ENCODE measurements at places on chromosomes 1 and 21.

DNA sequence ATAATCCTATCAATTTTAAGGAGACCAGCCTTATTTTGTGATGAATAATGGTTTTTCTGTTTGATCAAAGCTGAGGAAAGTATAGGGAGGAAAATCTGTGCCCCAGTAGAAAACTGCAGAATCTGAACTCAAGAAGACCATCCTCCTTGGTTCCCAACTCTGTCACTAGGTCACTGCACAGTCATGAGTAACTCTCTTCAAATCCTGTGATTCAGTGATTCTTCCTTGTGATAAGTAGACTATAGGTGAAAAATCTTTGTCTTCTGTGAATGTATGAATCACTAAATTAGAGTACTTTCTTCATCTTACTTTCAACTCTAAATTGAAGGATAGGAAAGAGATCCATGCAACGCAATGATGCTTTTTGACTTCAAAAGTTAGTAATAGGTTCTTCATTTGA, 13.3 kb upstream of the OR2L5 start:
- DNase-seq: no peak

- no peak for DNase-seq
These were observed 343.4 kb downstream of the HHIPL2 start for GRCh38 chr1:222204475-222204874.

- DNase-seq: no peak
These were observed 142.3 kb downstream of the MIS18A start for GRCh38 chr21:32136546-32136945.

- no peak for DNase-seq
These were observed 135.7 kb downstream of the ZNF281 start for GRCh38 chr1:200274116-200274515.

- DNase-seq: no peak
These were observed 39.2 kb upstream of the POU3F1 start for GRCh38 chr1:38085666-38086330.

DNA sequence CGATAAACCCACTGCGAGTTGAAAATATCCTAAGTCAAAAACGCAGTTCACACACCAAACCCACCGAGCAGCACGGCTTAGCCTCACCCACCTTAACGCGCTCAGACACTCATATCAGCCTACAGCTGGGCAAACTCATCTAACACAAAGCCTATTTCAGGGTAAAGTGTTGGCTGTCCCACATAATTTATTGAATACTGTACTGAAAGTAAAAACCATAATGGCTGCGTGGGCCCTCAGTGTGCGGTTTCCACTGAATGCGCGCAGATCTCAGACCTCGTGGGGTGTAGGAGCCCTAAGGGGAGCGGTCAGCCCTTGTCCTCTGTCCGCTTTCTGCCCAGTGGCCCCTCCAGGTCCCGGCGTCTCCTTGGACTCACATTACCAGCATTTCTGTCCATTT, 157.6 kb upstream of the ARHGEF16 start:
- DNase-seq: no peak

GRCh38 chr21:46082713-46082962, 15.3 kb upstream of the COL6A2 start:
- DNase-seq: no peak

DNA sequence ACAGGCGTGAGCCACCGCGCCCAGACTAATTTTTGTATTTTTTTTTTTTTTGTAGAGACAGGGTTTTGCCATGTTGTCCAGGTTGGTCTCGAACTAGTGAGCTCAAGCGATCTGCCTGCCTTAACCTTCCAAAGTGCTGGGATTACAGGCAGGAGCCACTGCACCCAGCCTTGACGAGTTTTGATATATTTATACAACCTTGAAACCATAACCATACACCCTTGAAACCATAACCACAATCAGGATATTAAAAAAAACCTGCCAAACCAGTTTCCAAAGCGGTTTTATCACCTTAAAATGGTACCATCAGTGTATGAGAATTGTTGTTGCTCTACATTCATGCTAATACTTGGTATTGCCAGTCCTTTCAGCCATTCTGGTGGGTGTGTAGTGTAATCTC, 3.7 kb upstream of the PHACTR4 start:
- no peak for DNase-seq

DNA sequence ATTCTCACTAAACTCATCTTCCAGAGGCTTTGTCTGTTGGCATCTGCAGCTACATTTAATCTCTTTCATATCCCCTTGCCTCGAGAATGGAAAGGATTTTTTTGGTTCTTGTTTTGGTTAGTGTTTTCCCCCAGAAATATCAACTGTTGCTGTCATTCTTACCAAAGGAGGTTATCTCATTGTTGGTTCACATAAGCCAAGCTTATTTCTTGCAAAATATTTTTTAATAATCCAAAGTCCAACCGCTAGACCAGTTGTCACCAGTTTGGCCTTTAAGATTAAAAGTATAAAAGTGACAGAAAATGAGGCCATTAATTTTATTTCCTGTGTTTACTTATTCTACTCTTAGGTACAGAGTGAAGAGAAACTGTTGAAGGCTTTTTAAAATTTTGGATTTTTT, 66.5 kb upstream of the PROX1 start:
- DNase-seq: no peak

DNA sequence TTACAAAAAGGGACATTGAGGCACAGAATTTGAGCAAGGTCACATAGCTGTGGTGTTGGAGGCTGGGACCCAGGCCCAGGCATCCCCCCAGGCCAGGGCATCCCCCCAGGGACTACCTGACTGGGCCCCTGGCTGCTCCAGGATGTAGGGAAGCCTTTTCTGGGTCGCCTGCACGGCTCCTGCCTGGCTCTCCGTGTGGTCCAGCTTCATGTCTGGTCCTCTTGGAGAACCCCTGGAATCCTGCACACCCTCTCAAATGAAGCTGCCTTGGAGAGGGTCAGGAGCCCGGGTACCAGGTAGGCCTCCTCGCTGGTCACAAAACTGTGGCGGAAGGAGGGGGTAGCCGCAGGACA, 919 bp upstream of the CELSR2 start:
- DNase-seq: no peak

- no peak for DNase-seq
These were observed 17.9 kb upstream of the SLC25A34 start for GRCh38 chr1:15718199-15718601.

GRCh38 chr21:44603109-44603875, 2.9 kb downstream of the KRTAP10-7 start:
- no peak for DNase-seq

DNA sequence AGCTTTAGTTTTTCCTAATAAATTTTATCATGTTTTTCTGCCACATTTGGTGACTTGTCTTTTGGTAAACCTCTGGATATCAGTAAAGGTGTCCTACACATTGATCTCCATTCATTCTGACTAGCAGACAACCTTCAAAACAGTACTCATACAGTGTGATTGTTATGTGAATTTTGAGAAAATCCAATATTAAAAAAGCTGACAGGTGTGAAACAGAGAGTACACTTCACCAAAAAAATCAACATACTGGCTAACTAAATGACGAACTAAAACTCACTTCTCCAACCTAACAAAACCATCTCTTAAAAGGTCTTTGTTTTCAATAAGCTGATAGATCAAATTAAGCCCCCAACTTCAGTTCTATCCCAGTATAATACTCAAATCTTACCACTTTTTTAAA, 1.5 kb downstream of the FRRS1 start:
- DNase-seq: no peak

DNA sequence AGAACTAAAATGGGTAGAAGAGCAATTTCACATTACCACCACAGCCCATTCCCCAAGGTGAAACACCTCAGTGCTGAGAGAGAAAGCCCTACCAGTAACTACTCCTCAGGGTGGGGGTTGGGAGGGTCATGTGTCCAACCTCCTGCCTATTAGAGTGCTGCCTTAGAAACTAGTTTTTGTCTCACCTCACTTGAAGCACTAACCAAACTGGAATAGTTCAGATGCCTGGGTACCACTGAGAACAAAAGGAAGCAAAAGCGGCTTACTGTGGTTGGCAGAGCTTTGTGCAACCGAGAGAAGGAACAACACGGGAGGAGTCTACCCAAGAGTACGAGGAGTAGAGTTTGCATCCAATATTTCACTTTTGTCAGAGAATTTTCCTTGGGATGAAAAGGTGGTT, 1207.5 kb upstream of the ADGRL2 start:
- DNase-seq: no peak

- no peak for DNase-seq
These were observed 19.0 kb downstream of the SDC3 start for GRCh38 chr1:30889511-30889910.

DNA sequence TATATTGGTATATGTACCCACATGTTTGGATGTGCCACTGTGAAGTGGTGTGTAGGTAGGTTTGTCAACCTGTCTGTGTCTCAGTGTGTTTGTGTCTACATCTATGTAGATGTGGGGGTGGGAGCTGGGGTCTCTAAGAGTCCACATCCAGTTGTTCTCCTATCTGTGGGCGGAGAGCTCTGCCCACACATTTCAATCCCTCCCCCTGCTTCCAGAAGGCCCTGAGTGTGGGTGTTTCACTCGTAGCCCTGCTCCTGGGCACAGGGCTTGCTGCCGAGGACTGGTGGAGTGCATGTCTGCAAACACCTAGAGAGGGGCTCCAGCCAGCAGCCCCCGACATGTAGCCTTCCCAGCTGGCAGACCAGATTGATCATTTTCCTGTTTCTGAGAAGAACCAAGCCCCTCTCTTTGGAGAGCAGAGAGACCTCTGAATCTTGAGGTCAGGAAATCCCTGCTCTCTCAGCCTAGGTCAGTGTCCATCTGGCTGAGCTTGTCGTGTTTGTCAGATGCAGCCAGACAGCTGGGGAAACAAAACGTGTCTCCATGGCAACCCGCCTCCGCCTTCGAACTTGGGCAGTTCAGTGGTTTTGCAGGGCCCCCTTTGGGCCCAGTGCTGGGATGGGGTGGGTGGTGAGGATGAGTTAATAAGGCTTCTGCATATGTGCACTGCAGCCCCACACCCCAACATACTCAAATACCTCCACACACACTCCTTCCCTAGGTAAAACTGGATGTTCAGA, 31.2 kb upstream of the SYNC start:
- DNase-seq: no peak

DNA sequence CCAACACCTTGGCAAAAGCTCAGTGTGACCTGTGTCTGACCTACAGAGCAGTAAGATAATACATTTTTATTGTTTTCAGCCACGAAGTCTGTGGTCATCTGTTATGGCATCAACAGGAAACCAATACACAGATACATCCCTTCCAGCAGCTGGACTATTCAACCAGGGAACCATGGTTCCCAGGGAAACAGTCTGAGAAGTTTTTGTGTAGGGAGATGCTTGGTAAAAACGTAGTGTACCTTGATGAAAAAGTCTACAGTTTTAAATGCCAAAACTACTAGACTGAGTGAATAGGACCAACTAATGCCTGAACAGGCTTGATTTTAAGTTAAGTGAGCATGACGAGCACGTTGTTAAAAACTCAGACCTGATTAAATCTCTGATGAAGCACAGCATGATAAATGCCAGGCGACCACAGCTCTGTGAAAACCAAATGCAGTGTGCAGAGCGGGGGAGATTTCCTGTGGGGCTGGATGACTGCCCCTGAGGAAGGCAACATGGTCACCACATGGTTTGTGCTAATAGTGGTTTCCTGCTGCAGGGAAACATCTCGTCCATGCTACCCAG, 228.9 kb downstream of the TNR start:
- no peak for DNase-seq

DNA sequence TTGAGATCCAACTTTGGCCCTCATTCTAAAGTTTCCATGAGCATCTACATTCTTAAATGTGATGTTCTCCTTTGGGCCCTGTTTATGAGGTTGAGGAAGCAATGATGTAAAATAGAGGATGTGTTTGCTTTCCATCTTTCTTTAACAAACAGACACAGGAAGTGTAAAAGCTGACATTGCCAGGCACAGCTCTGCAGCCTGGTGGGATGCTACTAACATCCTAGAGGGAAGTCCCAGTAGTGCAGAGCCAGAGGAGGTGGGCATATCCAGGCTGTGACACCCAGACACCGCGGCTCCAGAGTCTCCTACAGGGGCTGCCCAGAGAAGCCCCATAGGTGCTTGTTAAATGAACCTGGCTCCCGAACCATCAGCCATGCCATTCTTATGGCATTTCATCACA, 16.2 kb downstream of the OLFML2B start:
- no peak for DNase-seq

DNA sequence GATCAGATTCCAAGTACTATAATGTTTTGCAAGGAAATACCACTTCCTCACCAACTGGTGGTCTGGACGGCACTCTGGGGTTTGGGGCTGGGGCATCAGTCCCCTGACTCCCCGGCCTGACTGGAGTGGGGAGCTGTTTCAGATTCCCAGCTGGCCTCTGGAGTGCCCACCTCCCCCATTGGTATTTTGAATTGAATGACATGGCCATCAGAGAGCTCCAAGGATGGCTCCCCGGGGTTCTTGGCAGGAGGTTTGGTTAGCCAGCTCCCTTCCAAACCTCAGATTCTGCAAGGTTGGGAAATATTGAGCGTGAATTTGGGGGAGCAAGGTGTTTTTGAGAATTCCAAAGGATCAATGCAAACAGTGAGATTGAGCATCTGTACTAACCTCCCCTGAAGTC, 2.2 kb upstream of the INAVA start:
- DNase-seq: no peak

DNA sequence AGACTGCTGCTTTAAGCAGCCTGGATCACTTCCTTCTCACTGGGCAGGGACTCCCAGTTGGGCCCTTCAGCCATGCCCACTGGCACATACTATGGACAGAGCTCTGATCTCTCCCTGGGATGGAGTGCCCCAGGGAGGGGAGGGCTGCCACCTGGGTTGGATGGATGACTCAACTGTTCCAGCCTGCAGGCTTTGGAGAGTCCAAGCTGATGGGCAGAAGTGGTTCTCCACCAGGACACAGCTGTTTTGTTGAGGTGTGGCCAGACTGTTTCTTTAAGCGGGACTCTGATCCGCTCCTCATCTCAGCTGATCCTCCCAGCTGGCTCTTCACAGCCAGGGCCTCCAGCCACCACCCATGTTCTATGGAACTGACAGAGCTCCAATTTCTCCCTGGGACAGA, 166.9 kb downstream of the MAGI3 start:
- no peak for DNase-seq

DNA sequence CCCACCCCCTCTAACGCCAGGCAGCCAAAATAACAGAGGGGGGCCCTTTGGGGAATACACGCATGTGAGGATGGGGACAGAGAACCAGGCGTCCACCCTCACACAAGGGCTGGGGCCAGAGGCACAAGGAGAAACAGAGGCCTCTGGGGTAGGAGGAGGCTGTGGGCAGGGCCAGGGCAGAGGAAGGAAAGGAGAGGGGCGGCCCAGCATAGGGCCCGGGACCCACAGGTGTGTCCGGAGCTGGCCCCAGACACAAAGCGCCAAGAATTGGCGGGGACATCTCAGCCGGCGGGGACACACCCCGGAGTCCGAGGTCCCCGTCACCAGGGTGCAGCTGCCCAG, 6.7 kb downstream of the PLEKHG5 start:
- no peak for DNase-seq

GRCh38 chr1:15788624-15789301, 18.7 kb downstream of the UQCRHL start:
- no peak for DNase-seq
